ENCODE measurements at places on chromosomes 2 and 18.

- no peak for DNase-seq
Observed at GRCh38 chr2:12534646-12535263, 182.0 kb upstream of the TRIB2 start.

DNA sequence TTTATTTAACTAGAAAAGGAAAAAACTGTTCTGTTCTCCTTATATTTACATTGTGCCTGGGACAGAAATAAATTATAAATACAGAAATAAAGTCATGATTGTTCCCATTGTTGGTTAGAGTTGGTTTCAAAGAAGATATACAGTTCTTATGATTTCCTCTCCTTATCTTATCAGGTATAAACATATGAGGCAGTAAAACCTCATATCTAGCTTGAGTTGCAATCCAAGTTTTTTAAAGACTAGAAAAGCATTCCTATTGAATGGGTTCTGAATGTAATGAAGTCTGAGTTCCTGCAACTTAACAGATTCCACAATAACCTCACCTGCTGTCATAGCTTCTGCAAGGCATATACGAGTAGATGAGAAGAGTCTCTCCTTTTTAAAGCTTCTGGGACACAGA, 114.7 kb upstream of the CAVIN2 start:
- DNase-seq: no peak

DNA sequence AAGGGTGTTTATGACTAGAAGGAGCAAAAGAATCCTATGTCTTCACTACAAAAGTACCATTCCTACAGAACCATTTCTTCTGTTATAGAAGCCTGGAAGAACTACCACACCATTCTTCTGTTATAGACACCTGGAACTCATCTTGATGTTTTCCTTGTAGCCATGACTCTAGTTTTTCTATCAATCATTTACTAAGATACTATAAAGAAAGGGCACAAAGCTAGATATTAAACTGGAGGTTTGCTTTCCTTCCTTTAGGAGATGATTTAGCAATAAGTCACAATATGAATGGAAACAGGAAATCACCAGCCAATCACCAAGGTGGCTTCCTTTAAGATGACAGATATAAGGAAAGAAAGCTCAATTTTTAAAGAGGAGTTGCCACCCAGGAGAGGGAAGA, 100.3 kb upstream of the NEUROD1 start:
- DNase-seq: no peak

DNA sequence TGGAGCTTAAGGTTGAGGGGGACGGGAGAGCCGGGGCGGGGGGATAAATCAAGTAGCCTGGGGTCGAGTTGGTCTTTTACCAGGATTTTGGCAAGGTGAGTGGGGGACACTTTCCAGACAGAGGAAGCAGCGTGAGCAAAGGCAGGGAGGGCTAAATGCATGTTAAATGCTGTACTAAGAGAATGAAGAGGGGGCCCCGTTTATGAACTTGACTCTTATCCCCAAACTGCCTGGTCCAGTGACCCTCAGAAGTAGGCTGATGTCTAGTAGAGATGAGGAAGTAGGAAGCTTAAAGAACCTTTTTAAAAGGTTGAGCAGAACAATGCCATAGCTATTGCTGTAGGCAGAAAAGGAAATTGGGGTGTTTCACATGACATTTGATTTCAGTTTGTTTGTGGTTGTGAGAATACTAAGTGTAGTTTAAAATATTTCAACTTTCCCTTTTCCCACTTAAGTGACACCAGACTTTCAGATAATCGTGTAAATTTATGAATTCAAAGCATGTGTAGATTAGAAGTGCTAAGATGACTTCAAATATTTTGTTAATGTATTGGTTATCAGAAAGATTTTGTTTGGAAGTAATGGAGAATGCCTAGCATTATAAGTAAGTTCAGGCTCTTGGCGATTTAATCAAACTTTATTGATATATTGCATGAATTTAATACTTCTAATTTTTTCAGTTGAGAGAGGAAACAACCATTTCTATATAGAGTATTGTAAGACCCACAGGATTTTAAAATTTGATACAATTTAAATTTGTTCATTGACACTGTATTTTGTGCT, 1.8 kb downstream of the REL start:
- no peak for DNase-seq

DNA sequence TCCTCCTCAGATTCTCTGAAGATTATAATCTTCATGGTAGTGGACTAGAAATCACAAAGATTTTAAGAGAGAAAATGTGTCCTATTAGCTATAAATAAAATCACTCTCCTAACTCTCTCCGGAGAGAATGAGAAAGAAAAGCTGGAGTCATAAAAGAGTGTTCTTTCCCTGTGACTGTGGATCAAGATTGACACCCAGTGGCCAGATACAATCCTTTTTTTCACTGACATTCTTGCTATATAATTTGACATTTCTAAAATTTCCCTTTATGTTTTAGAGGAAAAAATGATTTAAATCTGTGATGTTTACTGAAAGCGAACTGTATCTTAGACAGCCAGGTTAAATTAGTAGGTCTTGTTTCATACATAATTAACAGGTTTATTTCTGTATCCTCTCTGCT, 35.4 kb upstream of the LRP2 start:
- DNase-seq: no peak

GRCh38 chr2:176891105-176891504, 321.5 kb upstream of the HNRNPA3 start:
- DNase-seq: no peak

DNA sequence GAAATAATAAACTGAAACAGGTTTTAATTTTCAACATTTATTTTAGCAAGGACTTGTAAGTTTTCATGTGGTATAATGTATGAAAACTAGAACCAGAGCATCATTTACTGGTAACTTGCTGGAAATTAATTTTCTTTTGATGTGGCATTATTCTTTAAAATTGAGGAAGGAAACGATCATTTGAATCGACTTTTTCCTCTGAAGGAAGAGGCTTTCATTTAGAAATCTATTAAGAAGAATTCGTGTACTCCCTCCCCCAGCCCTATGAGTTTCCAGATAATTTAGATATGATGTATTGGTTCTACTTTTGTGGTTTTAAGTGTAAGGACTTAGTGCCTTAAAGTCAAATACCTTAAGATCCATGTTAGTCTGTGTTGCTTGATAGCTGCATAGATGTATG, 2.5 kb downstream of the BABAM2 start:
- no peak for DNase-seq
